Activated T-cell treated with anti-CD3 and anti-CD28 coated beads for 1 hour (primary cell): ENCODE measurements at places on chromosomes 3 and 15.

DNA sequence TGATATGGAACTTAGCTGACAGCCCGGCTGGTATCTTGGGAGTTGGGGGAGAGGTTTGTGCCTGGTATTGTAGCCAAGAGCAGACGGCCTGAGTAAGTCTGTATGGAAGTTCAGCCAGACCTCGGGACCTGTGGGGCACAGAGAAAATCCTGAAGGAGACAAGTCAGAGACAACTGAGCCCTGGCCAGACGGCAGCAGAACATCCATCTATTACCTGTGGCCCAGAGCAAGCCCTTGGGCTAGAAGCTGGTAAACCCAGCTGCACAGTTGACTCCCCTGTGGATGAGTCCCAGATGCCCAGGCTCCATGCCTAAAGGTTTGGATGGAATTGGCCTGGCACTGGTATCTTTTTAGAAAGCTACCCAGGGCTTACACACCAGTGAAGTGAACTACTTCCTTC lies 70.4 kb upstream of the DLG1 start:
- no peak for DNase-seq

- no peak for DNase-seq
These were observed 21.9 kb downstream of the CDV3 start for GRCh38 chr3:133595341-133595740.

GRCh38 chr15:60408463-60408981 lies 10.7 kb upstream of the ANXA2 start:
- no peak for DNase-seq

GRCh38 chr3:19920401-19921080 lies 13.5 kb downstream of the EFHB start:
- DNase-seq = no peak

DNA sequence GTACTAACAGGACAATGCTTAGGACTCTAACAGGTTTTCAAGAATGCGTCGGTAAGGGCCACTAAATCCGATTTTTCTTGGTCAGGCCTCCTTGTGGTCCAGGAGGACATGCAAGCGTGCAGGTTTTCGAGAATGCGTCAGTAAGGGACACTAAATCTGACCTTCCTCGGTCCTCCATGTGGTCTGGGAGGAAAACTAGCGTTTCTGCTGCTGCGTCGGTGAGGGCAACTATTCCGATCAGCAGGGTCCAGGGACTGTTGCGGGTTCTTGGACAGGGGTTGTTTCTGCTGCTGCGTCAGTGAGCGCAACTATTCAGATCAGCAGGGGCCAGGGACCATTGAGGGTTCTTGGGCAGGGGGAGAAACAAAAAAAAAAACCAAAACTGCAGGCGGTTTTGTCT lies 7.8 kb upstream of the UBP1 start:
- DNase-seq = no peak

- no peak for DNase-seq
These were observed 28.6 kb upstream of the OR5K4 start for GRCh38 chr3:98325055-98325454.

- DNase-seq = no peak
These were observed 12.2 kb downstream of the TMCC1 start for GRCh38 chr3:129881261-129881660.

DNA sequence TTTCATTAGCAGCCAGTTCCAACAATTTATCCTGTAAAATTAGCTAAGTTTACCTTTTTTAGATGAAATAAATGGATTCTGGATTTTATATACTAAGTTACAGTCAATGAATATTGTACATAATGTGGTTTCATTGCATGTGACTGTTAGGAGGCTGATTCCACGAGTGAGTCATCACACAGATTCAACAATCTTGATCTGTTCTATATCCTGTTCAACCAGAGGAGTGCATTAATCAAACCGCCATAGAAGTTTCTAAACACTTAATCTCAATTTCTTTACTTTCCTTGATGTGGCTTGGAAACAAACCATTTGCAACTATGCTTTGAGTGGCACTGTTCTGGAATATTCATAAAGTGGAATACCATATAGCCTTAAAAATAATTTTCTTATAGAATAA lies 15.3 kb downstream of the DNAJC13 start:
- no peak for DNase-seq

DNA sequence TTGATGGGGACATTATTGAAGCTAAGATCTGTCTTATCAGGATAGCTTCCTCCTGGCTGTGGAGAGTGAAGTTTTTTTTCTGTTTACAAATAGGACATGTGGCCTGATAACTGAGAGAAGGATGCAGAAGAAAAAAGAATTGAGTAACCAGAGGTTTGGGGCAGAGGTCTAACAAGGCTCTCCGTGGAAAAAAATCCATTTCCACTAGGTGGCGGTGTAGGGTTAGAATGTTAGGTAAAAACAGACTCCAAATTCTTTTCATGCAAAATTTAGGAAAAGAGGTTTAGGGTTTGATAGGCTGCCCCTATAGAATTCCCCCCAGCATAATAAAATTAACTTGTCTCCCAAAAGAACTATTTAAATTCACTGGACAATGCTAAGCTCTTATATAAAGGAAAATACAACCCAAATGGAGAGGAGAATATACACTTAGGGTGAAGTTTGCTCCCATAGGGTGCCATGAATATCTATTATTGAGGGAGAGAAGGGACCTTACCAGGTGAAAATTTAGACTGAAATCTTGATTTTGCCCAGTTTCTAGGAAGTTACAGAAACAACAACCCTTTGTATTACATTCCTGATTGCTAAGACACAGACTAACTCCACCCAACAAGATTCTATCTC lies 1560.4 kb downstream of the OTOL1 start:
- DNase-seq = no peak

GRCh38 chr3:23175341-23176083 lies 27.6 kb upstream of the UBE2E2 start:
- DNase-seq = no peak

DNA sequence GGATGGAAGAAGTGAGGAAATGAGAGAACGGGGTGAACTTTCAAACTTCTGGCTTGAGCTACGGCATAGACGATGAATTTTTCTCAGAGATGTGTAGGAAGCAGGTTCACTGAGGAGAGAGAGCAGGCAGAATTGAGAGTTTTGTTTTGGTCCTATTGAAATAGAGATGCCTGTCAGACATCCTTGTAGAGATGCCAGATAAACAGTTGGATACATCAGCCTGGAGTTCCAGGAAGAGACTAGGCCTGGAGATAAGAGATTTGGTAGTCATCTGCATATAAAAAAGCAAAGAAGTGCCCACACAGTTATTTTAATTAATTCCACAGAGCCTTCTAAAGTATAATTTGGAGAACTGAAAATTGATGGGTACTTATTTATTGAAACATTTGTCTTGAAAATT lies 495.6 kb downstream of the IL5RA start:
- no peak for DNase-seq

GRCh38 chr3:20054549-20054987 lies 14.3 kb downstream of the KAT2B start:
- peak; percentile 37 for DNase-seq

DNA sequence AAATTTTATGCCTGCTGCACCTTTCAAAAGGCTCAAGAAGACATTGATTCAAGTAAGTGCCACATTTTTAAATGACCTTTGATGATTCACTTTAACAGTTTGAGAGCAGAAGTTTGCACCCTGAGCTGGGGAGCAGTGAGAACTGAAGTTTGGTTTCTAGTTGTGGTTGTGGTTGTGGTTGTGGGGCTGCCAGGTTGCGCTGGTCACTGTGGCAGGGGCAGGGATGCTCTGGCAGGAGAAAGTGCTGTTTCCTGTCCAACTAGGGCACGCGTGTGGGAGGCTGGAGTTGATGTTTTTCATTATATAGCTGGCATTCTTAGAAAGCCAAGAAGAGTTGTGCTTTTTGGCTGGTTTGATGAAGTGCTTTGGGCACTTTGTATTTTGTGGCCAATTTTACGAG lies 339.7 kb upstream of the NR2F2 start:
- DNase-seq = no peak

DNA sequence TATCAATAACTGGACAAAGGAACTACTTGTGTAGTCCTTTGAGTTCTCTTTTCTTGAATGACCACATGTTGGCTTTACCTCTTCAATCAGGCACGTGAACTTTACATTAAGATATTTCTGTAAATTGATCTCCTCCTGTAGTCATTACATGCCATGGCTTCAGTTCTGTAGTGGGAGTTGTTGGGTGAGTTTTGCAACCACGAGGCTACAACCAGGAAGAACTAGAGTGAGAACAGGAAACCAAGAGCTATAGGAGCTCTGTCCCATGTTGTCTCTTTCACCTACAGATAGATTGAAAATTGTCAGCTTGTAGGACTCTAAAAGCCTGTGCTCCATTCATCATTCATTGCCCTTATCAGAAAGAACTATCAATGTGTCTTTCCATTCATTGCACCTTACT lies 2.0 kb downstream of the RSRC1 start:
- no peak for DNase-seq

DNA sequence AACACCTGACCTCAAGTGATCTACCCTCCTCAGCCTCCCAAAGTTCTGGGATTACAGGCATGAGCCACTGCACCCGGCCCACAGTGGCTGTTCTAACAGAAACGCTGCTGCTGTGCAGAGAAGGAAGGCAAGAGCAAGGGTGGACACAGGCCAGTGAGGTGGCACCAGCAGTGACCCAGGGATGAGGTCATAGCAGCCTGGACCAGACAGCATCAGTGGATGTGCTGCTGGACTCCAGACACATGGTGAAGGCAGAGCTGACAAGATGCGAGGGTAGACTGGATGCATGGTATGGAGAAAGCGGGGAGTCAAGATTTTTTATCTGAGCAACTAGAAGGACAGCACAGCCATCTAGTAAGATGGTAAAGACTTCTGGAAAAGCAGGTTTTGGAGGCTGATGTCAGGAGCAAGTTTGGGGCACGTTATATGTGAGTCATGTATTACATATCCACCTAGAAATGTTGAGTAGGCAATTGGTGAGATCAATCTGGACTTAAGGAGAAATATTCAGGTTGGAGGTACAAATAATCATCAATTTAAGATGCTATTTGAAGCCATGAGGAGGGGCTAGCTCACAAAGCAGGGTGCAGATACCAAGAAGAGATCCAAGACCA lies 22.1 kb upstream of the TJP1 start:
- DNase-seq = no peak

GRCh38 chr15:45873781-45874180 lies 239.0 kb downstream of the SQOR start:
- DNase-seq = no peak

- peak; percentile 68 for DNase-seq
These were observed 164.5 kb downstream of the XXYLT1 start for GRCh38 chr3:195106418-195106906.
